ENCODE measurements at places on chromosomes 6 and 20. TPM values are rescaled to one million over a fixed set of nuclear protein-coding genes. Genes with fewer than 3 reads are reported as not detected.

Gene PAK5
- total RNA-seq = not detected

GRCh38 chr6:170008294-170008785, 256.9 kb downstream of the ERMARD start:
- H3K4me3 ChIP-seq = no peak overlapping the region
- no peaks in the 10 kb centered on the region for H3K4me1 ChIP-seq
- no peak overlapping the region for H3K27ac ChIP-seq

Gene ARFGEF3
- 0.11 TPM for total RNA-seq

Gene GNMT
- not detected for total RNA-seq

DNA sequence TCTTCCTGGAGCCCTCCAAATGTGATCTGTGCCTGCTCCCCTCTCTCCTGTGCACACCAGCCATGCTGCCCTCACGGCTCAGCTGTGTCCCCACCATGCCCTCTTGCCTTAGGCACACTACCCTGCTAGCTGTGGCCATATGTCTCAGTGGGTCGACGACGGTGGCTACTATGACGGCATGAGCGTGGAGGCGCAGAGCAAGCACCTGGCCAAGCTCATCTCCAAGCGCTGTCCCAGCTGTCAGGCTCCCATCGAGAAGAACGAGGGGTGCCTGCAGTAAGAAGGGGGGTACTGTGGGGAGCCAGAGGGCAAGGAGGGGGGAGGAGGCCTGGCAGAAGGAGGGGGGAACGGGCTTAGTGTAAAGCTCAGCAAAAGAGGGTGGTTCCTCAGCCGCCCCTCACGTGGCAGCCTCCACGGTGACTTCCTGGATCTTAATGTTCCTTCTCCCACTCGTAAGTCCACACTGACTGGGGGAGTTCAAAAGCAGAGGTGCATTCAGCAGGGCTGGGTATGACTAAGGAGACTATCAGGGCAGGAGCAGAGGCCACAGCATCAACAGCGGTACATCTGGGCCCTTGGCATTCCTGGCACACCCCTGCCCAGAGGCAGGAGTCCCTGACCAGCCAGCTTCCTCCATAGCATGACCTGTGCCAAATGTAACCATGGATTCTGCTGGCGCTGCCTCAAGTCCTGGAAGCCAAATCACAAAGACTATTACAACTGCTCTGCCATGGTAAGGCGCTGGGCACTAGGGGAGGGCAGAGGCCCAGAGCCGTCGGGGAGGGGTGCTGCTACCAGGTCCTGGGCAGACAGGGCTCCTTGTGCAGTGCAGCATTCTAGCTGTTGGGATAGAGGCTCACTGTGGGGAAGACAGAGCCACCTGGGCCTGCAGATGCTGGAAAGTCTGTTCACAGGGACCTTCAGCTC, 8.0 kb downstream of the DNPH1 start:
- H3K27ac ChIP-seq = no peak overlapping the region
- no peaks in the 10 kb centered on the region for H3K27me3 ChIP-seq
- no peaks in the 10 kb centered on the region for H3K4me1 ChIP-seq
- H3K4me3 ChIP-seq = no peak overlapping the region

Gene HDGFL1
- not detected for total RNA-seq

- H3K27me3 ChIP-seq = no peaks in the 10 kb centered on the region
- H3K4me3 ChIP-seq = no peak overlapping the region
- H3K4me1 ChIP-seq = peaks cover 24% of the 10 kb centered on the region
- H3K36me3 ChIP-seq = peaks cover 13% of the 10 kb centered on the region
- peak overlapping the region; percentile 57 for H3K27ac ChIP-seq
These were observed 15.4 kb downstream of the PEDS1 start for GRCh38 chr20:50138120-50138478.

Gene DUSP15
- not detected for total RNA-seq

Measured in GM23248 (cell line).